ENCODE measurements at places on chromosomes 2 and 18.

DNA sequence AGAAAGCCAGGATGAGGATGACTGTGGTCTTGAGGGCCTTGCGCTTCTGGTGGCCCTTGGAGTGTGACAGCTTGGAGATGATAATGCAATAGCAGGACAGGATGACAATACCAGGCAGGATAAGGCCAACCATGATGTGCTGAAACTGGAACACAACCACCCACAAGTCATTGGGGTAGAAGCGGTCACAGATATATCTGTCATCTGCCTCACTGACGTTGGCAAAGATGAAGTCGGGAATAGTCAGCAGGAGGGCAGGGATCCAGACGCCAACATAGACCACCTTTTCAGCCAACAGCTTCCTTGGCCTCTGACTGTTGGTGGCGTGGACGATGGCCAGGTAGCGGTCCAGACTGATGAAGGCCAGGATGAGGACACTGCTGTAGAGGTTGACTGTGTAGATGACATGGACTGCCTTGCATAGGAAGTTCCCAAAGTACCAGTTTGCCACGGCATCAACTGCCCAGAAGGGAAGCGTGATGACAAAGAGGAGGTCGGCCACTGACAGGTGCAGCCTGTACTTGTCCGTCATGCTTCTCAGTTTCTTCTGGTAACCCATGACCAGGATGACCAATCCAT, 2.7 kb downstream of the CXCR4 start:
- no peak for DNase-seq

GRCh38 chr2:96163768-96164429, 18.7 kb upstream of the DUSP2 start:
- DNase-seq = no peak

GRCh38 chr18:62018034-62018758, 125.4 kb upstream of the RNF152 start:
- no peak for DNase-seq

GRCh38 chr2:41937921-41938708, 109.7 kb upstream of the PKDCC start:
- DNase-seq = no peak

DNA sequence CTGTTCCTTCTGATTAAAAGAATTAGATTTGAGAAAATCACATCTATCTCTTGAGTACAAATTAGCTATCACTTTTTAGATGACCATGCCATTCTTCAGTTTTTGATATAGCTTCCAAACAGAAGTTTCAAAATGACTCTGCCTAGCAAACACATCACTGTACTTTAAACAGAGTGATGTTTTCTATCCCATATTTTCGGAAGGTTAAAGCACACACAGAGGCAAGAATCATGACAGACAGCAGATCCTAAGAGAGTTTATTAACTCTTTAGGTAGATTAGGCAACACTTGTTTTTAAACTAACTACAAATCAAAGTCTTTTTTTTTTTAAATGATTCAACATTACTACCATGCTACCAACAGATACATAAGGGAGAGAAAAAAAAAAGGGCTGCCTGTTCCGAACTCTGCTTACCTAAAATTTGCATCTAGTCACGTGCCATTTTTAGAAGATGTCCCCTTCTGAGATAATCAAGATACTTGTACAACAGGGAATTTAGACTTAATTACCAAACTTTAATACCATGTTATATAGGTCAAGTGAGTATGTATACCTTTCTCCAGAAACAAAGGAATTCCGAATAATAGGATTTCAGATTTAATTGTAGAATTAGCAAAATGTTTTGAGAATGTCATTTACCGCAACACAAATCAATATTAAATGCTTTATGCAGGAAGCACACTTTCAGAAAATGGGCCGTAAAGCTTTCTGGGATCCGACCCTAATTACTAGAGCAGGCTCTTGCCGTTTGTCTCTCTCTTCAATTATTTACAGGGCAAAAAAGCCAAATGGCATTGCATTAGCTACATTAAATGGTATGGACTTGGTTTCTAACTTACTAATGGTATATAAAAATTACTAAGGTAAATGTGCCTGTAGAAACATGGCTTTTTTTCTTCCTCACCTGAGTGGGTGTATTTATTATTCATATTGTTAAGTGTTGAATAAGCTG, 2.6 kb downstream of the RBMS1 start:
- DNase-seq = no peak

GRCh38 chr2:105187531-105187930, 54.0 kb upstream of the GPR45 start:
- DNase-seq = no peak
